ENCODE measurements at places on chromosomes 3 and 15.

GRCh38 chr3:65251375-65251774 is 563.6 kb upstream of the ADAMTS9 start:
- DNase-seq, result no peak

- no peak for DNase-seq
These were observed 75.8 kb downstream of the CPN2 start for GRCh38 chr3:194275291-194275690.

DNA sequence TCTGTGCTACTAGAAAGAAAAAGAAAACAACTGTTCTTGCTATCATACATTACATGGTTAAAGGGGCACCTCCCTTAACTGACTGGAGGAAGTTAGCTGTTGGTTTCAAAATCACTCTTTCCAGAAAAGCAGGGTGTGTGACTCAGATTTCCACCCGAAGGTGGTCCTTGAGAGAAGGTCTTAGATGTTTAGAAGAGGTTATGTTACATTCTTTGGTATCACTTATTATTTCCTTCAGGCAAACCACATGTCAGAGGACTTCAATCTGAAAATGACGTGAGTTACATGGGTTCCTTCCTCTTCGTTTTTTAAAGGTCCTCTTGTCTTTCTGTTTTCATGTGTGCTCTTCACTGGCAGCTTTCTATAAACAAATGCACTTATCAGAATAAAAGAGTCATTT is 307.9 kb upstream of the CBLB start:
- peak; percentile 58 for DNase-seq

- no peak for DNase-seq
These were observed 767 bp downstream of the WDR48 start for GRCh38 chr3:39052583-39052982.

GRCh38 chr15:34436956-34437442 is 609 bp downstream of the GOLGA8A start:
- DNase-seq, result peak; percentile 66

GRCh38 chr15:70493787-70494516 is 269.4 kb downstream of the UACA start:
- DNase-seq, result no peak

DNA sequence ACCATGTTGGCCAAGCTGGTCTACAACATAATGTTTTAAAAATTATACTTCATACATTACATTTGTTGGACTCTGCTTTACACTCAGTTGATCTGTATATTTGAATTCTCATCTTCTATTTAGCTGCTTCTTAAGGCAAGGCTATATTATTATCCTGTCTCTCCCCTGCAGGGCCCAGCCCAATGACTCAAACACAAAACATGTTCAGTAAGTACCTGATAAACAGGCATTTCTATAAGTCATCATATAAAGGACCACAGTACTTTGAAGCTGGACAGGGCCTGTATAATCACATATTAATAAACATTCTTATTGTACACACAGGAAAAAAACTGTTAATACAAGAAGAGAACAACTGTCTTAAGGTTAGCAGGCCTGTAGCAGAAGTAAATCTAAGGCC is 36.2 kb downstream of the NGLY1 start:
- no peak for DNase-seq

DNA sequence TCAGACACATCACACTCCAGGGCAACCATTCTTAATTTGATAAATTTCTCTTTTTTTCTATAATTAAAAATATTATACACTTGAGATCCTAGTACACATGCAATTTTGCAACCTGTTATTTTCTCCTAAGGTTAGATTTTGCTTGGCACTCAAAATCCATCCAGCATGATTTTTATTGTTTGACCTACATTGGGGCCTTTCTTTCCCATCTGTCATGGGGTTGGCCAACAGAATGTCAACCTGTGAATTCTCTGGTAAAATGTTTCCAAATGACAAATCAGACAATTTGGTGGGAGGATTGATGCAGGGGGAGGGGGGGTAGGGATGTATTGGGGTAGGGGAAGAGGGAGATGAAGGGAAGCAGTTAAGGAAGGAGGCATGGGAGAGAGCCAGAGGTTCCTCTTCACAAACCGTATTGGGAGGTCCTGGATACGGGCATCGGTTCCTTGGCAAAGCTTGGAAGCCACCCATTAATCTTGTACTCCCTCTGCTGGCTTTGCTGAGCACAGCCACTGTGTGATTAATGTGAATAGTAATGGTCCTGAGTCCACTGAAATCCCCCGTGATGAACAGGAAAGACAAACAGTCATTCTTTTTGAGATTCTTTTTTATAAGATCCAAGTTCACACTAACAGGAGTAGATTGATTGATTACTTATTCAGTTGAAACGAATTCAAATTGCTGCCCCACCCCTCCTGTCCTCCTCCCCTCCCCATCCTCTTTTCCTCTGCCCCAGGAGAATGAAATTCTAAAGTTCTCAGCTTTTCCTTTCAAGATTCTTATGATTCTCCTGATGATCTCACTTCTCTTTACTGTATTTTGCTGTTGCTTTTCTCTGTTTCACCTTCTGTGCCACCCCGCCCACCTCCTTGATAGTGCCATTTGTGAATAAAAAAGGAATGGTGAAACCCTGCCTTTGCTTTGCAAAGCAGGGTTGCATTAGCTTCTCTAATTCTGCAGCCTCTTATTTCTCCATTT is 82.2 kb upstream of the SLC25A26 start:
- peak; percentile 26 for DNase-seq

DNA sequence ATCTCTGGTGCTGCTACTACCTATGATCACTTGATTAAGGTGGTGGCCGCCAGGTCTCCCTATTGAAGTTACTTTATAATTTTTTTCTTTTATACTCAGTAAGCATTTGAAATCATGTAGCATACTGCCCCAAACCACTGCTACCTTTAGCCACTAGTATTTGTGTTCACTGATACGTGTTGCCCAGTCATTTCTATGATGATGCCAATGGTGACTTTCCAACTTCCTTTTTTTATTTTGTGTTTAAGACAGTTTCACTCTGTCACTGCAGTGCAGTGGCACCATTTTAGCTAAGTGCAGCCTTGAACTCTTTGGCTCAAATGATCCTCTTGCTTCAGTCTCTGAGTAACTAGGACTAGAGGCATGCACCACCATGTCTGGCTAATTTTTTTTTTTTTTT is 598.2 kb downstream of the NAALADL2 start:
- no peak for DNase-seq

GRCh38 chr15:93043621-93044300 is 45.2 kb downstream of the RGMA start:
- DNase-seq, result no peak

- DNase-seq, result no peak
These were observed 420.1 kb downstream of the EDEM1 start for GRCh38 chr3:5607581-5607980.

- no peak for DNase-seq
These were observed 82.7 kb downstream of the POLR2M start for GRCh38 chr15:57789225-57789624.

DNA sequence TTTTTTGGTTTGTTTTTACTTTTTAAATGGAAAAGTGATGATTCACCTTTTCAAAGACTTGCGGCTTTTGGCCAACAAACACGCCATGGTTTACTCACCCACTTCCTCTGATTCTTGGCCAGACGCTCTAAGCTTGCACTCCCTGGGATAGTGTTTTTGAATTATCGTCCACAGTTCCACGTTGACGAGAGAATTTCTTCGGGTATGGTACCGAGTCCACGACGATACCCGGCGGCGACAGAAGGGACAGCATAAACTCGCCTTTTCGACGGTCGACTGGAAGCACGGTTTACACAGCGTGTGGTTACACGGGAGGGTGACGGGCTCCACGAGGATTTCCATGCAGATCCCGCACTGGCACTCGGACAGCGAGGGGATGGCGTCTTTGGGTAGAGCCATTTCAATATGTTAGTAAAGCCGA is 783 bp downstream of the RNF168 start:
- DNase-seq, result peak; percentile 67

- no peak for DNase-seq
These were observed 11.4 kb downstream of the SEMA3G start for GRCh38 chr3:52433328-52433995.

- no peak for DNase-seq
These were observed 1181.9 kb downstream of the ROBO2 start for GRCh38 chr3:78221796-78222195.

DNA sequence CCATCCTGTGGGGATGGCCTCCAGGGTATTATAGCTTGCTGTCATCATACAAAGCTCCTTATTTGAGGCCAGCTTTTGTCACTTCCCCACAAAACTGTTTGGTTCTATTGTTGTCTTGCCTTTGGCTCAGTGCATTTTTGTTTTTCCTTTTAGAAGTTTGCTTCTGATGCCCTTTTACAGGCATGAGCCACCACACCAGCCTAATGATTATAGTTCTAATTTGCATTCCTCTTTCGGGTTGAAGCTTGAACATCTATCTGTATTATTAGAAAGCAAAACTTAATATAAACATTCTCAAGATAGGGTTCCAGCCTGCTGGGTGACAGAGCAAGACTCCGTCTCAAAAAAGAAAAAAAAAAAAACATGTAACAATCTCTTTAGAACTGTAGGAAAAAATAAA is 39.8 kb downstream of the SMARCC1 start:
- DNase-seq, result no peak

- DNase-seq, result no peak
These were observed 587.1 kb downstream of the ZNF385D start for GRCh38 chr3:21163956-21164355.

DNA sequence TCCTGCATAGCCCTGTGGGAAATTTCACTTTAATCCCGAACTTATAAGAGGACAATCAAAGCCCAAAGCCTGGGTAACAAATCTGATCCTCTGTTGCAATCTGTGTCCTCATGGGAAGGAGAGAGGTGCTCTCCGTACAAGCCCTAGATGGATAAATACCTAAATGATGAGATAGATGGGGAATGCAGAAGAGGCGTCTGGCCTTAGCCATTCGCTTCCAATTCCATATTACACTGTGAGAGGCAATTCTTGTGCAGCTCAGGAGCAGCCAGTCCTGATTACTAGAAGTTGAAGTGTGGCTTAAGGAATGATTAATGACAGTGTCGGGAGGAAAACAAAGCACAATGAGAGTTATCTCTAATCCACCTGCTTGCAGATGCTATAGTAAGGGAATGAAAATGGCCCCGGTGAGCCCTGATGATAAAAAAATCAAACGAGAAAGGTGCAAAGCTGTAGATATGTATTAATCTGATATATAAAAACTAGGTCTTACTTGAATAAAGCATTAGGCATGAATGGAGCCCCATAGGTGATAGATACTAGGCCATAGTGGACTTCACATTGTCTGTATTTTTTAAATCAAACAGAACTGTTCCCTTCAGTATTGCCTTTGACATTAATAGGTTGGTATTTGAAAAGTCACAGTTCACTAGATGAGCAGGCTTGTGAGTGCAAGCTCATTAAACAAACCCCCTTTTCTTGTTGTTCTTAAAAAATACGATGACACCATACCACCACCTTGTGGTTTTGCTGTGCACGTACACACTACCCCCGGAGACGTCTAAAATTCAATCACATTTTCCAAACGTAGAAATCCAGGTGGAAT is 54.2 kb upstream of the TMCO5A start:
- DNase-seq, result no peak

- DNase-seq, result no peak
These were observed 21.5 kb upstream of the ZBTB38 start for GRCh38 chr3:141346839-141347238.

GRCh38 chr15:51801391-51801835 is 28.0 kb upstream of the TMOD3 start:
- DNase-seq, result no peak

DNA sequence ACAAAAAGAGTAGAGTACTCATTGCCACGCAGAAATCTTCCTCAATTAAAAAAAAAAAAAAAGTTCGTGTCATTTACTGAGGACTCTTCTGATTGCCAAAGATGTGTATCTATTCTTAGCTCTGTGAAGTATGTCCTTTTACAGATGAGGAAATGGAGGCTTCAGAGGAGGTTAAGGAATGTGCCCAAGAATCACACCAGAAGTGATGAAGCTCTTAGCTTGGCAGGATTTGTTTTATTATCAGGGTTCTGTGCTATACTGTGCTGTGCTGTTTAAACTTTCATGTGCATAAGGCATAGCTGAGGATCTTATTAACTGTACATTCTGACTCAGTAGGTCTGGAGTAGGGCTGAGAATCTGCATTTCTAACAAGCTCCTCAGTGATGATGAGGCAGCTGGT is 665.2 kb upstream of the ADAMTS9 start:
- DNase-seq, result no peak

DNA sequence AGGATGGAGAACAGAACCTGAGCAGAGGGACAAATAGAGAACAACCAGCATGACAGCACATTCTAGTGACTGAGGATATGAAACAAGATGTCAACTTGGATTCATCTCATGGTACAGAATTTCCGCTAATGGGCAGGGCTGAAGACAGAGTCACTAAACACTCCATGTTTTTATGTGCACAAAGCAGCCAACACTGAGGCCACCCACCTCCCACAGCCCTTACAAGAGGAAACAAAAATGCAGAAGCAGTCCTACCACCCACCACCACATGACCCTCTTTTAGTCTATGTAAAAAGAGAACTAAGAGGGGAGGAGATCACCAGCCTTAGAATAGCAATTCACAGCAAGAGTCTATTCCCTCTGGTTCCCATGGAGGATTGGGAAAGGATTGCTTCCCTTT is 131.4 kb upstream of the UBE2E2 start:
- DNase-seq, result no peak

DNA sequence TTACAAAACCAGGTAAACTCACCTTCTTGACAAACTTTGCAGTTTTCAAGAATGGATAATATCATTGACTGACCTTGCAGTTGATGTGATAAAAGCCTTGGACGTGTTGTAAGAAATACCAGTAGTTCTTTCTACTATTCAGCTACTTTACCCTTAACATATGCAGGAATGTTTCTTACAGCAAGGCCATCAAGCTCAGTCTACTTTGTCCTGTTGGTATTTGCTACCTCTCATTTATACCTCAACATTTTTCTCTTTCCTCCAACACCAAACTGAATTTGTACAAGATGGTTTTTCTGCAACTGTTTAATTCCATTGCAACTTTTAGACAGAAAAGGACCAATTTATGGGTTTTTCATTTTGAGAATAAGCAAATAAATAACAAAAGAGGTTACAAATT is 147.4 kb upstream of the BCHE start:
- no peak for DNase-seq

- no peak for DNase-seq
These were observed 94.8 kb downstream of the DUT start for GRCh38 chr15:48426044-48426443.

All from stimulated activated CD8-positive, alpha-beta memory T cell treated with anti-CD3 and anti-CD28 coated beads, Interleukin-4, amount 100 ng/mL, for 48 hours (primary cell).